Memory B cell (primary cell): ENCODE measurements at places on chromosomes 6 and 20.
A peak's percentile ranks its signal among the peaks of the same experiment; 100 is the strongest.

- no peaks in the 10 kb centered on the region for H3K36me3 ChIP-seq
- peak overlapping the region; percentile 74 for H3K27ac ChIP-seq
- no peaks in the 10 kb centered on the region for H3K27me3 ChIP-seq
Measured at GRCh38 chr20:326645-327185, 1.4 kb downstream of the SOX12 start.

DNA sequence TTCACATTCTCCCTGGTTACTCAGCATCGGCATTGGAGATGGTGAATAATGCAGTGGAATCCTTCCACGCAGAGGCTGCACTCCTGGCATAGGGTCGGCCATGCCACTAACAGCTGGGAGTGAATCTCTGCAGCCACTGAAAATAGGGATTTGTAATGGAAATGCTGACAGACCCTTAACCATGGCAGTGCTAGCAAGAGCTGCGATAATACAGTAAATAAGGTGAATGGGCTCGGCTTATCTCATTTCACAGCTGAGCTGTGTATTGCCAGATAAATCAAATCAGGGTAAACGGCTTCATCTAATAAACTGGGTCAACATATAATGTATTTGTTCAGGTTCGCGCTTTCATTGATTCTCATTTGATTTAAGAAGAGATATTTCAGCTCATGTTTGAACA, 156.8 kb downstream of the SLC35B3 start:
- H3K27ac ChIP-seq = no peak overlapping the region
- no peak overlapping the region for H3K4me3 ChIP-seq
- peaks cover 4% of the 10 kb centered on the region for H3K27me3 ChIP-seq
- H3K4me1 ChIP-seq = no peaks in the 10 kb centered on the region

- no peak for DNase-seq
- H3K36me3 ChIP-seq = peaks cover 31% of the 10 kb centered on the region
- H3K27ac ChIP-seq = peak overlapping the region; percentile 38
- H3K4me3 ChIP-seq = peak overlapping the region; percentile 61
- no peaks in the 10 kb centered on the region for H3K27me3 ChIP-seq
Measured at GRCh38 chr6:18215436-18215835, 48.9 kb downstream of the DEK start.

DNA sequence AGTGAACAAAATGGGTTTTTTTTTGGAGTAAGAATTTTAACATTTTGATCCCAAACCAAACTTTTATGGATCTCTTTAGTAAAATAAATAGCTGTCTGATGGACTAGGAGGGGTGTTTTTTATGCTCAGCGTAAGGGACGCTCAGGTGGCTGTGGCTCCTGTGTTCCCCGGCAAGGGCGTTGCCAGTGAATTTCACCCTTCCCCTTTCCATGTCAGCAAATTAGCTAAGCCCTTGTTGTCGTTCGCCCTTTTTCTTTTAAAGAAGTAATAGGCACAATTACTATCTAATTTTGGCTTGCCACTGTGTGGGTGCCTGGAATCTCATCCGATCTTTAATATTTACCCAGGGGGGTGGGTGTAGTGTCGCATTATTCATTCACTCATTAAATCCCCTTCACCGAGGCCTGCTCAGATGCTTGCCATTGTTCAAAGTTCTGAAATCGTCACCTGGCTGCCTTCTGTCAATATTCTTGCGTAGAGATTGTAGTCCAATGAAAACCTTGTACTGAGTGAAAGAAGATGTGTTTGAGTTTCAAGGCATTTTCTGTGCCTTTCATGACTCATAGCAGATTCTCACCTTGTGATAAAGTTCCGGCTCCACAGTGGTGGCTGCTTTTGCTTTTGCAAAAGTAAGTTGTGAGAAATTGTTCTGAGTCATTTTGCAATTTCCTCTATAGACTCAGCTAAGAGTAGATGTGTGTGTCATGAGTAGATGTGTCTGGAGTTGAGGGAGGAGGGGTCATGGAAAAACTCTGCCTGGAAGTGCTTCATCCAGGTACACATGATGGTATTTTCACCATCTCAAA, 40.0 kb upstream of the CLDN20 start:
- DNase-seq = no peak
- peak overlapping the region; percentile 39 for H3K27ac ChIP-seq
- peaks cover 5% of the 10 kb centered on the region for H3K4me1 ChIP-seq
- peaks cover 2% of the 10 kb centered on the region for H3K36me3 ChIP-seq

GRCh38 chr20:34522969-34523871, 7.0 kb downstream of the DYNLRB1 start:
- DNase-seq = peak; percentile 42
- no peaks in the 10 kb centered on the region for H3K27me3 ChIP-seq
- H3K27ac ChIP-seq = peak overlapping the region; percentile 1

GRCh38 chr6:160215232-160215631, 43.4 kb downstream of the SLC22A2 start:
- H3K4me1 ChIP-seq = peaks cover 3% of the 10 kb centered on the region
- H3K27me3 ChIP-seq = peaks cover 23% of the 10 kb centered on the region
- H3K4me3 ChIP-seq = no peak overlapping the region
- no peak overlapping the region for H3K27ac ChIP-seq
- no peak for DNase-seq

- no peaks in the 10 kb centered on the region for H3K27me3 ChIP-seq
- no peaks in the 10 kb centered on the region for H3K4me1 ChIP-seq
- H3K27ac ChIP-seq = no peak overlapping the region
- H3K36me3 ChIP-seq = no peaks in the 10 kb centered on the region
- H3K4me3 ChIP-seq = no peak overlapping the region
Measured at GRCh38 chr6:56199956-56200355, 47.4 kb downstream of the COL21A1 start.

GRCh38 chr6:4107873-4108272, 27.5 kb downstream of the ECI2 start:
- no peak overlapping the region for H3K27ac ChIP-seq
- H3K36me3 ChIP-seq = peaks cover 4% of the 10 kb centered on the region
- H3K4me1 ChIP-seq = no peaks in the 10 kb centered on the region
- H3K4me3 ChIP-seq = no peak overlapping the region
- peaks cover 3% of the 10 kb centered on the region for H3K27me3 ChIP-seq
